ENCODE measurements at places on chromosomes 16 and 17.

GRCh38 chr17:15981208-15981607 is 18.3 kb downstream of the ZSWIM7 start:
- no peak for DNase-seq

- DNase-seq = no peak
These were observed 2.1 kb upstream of the PYCR1 start for GRCh38 chr17:81939218-81939617.

DNA sequence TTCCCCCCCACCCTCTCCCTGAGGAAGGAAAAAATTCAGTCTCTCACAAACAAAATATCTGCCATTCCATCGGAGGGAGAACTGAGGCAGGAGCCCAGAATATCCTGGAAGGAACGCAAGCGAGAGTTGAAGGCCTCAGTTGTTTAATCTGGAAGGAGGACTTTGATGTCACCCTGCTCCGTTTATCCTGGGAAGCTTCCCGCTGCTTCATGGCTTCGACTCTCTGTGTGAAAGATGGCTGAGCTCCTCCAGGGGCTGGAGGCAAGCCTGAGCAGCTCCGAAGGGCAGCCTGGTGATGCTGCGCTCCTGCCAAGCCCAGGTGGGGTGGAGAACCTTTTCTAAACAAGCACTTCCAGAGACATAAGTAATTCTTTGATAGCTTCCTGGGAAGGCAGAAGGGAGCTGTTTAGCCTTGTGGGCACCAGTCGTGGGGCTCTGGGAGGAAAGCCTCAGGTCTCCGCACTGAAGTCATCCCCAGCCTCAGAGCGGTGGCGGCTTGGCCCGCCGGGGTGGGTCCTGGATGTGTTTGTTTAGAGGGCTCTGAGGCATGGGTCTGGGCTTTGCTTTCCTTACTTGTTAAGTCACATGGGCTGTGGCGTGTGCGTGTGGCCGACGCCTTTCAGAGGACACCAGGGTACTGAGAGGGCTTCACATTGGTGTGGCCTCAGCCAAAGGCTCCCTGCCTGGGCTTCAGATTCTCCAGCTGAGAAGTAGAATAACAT is 7.9 kb downstream of the NKD1 start:
- no peak for DNase-seq

- peak; percentile 14 for DNase-seq
These were observed 850 bp downstream of the GINS3 start for GRCh38 chr16:58393138-58393504.

DNA sequence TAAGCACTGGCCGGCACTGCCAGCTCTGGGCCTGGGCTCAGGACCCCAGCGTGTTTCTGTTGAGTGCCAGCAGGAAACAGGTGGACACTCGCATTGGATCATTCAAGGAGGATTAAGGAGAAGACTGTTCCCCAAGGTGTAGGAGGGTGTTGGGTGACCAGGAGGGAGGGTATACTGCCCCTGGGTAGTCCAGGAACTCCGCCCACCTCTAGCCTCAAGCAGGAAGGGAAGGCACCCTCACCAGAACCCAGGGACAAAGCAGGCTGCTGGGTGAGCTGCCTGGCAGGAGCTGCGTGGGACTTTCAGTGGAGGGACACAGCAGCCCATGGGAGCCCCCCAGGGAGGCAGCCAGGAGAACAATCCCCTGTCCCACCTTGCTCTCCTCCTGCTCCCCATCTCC is 7.7 kb upstream of the RAB37 start:
- no peak for DNase-seq

GRCh38 chr16:71746442-71747046 is 22.0 kb upstream of the PHLPP2 start:
- peak; percentile 80 for DNase-seq

GRCh38 chr16:30112197-30113030 is 923 bp downstream of the GDPD3 start:
- peak; percentile 74 for DNase-seq

DNA sequence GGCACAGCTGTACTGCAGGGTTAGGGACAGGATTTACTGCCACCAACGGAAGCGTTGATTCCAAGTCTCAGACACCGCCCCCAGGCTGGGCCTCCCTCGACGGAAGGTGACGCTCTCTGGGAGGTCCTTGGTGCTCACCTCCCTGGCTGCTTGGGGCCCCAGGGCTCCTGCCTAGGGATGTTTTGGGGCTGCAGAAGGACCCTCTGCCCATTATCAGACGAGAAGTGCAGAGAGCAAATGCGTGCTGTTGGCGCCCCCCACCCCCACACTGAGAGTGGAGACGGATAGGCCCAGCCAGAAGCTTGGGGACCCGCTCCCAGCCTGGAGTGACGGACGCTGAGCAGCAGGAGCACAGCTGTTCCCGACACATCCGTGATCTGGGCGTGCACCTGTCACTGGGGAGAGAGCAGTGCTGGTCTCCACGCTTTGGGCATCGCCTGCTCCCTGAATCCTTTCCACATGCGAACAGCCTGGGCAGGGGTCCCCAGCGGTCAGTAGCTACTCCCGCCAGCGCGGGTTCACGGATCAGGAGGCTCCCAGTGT is 5.1 kb upstream of the SOX8 start:
- no peak for DNase-seq

GRCh38 chr16:31355431-31356100 is 590 bp downstream of the ITGAX start:
- no peak for DNase-seq

DNA sequence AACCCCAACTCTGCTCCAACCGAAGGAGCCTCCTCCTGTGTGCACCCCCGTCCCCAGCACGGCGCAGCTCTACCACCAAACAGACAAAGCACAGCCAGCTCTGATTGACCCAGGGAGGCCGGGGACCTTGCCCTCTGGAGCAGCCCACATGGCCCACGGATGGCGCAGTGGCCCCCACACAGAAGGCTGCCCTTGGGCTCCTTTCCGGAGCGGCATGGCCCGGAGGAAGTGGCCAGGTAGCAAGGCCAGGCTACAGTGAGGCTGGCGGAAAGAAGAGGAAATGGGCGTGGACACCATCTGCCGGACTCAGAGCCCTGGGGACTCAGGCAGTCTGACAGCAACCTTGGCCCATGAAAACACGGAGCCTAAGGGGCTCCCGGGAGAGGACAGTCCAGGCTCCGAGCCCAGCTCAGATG is 19.9 kb upstream of the ZC3H18 start:
- DNase-seq = no peak

- DNase-seq = peak; percentile 23
These were observed 75.4 kb downstream of the ARHGAP17 start for GRCh38 chr16:24939738-24940137.

DNA sequence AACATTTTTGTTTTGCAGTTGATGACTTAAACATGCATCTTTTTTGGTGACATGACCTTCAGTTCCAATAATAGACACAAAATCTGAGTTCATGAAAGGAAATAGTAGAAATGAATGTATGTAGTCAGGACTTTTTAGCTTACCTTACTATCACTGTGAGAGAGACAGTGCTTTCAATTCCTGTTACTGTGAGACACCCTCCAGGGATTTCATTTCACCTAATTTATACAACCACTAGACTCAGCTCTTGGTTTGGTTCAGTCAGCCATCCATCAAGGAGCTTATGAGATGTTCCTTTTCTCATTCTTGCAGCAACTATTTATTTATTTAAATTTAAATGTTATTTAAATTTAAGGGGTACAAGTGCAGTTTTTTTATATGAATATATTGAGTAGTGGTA is 77.9 kb downstream of the MAP2K4 start:
- no peak for DNase-seq

DNA sequence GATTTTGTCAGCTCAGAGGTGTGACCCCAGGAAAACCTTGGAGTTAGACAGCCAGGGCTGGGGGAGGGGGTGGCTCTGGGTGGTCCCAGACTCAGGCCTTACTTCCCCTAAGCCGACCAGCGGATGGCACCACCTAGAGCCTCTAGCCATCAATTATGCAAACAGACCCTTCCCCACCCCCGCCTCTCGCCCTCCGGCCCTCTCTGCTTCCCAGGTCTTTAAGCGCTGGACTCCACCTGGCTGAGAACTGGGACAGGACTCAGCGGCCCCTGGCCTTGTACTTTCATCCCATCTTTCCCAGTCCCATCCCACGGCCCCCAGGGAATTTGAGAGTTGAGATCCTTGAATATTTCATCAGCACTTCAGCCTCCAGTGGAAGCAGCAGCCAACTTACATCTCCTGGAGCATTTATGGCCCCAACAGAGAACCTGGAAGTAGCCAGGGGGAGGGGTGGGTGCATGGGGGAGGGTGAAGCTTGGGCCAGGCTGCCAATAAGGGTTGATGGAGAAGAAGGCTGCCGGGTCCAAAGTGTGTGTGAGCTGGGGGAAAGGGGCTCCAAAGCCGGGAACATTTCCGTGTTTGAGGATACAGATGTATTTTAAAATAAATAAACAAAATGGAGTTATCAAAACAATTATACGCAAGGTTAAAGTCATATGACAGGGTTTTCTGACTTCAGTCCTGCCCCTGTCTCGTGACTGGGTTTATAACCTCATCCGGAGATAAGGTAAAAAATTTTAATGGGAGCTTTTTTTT is 7.5 kb upstream of the JUP start:
- DNase-seq = peak; percentile 62

DNA sequence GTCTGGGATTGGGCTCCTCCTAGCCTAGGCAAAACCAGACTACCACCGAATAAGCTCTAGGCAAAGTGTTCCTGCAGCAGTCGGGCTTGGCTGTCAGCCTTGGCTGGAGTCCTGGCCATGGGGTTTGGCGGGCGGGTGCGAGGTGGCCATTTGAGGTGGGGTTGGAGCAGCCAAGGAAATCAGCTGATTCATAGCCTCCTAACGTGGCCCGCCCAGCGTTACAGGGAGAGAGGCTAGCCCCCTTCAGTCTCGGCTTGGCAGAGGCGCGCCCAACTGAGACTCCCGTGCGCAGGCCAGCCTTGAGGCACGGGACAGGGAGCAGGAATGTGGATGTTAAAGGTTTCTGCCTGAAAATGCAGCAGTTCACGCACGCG is 1.9 kb downstream of the PMP22 start:
- DNase-seq = peak; percentile 80

GRCh38 chr17:76088041-76088867 is 9.3 kb downstream of the ZACN start:
- DNase-seq = no peak

DNA sequence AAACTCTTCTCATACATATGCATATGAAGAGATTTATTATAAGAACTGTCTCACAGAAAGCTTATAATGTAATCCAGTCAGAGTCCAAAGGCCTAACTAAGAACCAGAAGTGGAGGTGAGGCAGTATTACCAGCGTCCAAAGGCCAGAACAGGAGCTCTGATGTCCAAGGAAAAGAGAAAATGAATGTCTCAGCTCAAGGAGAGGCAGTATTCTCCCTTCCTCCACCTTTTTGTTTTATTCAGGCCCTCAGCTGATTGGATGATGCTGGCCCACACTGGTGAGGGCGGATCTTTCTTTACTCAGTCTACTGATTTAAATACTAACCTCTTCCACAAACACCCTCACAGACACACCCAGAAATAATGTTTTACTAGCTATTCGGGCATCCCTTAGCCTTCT is 43.4 kb downstream of the FBXL20 start:
- no peak for DNase-seq

DNA sequence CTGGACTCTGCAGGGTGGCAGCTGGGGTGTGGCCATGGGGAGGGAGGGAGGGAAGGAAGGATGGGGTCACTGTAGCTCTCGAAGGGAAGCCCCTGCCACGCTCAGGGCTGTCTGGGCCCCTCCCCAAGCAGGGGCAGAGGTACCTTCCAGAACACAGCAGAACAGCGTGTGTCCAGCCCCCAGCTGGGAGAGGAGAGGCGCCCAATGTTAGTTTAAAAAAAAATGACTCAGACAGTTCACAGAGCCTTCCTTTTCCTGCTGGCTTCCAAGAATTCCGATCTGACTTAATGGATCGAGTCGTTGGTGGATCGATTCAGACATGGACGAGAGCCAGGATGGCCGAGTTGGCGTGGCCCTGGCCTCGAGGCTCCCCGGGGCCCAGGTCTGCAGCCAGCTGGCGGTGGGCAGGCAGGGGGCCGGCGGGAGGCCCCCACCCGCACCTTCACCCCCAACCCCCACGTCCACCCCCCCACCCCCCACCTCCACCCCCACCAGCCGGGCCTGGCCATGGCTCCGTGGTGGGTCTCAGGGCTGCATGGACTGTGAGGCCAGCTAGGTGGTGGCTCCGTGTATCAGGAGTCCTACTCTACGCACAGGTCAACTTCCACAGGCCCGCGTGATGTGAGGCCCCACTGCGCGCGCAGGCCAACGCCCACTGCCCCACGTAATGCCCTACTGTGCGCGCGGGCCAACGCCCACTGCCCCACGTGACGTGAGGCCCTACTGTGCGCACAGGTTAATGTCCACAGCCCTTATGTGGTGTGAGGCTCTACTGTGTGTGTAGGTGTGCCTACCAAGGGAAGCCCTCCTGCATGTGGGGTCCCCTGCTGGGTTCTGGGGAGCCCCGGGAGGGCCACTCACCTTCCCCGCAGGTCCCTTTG is 21.8 kb downstream of the CACNA1H start:
- DNase-seq = peak; percentile 49

DNA sequence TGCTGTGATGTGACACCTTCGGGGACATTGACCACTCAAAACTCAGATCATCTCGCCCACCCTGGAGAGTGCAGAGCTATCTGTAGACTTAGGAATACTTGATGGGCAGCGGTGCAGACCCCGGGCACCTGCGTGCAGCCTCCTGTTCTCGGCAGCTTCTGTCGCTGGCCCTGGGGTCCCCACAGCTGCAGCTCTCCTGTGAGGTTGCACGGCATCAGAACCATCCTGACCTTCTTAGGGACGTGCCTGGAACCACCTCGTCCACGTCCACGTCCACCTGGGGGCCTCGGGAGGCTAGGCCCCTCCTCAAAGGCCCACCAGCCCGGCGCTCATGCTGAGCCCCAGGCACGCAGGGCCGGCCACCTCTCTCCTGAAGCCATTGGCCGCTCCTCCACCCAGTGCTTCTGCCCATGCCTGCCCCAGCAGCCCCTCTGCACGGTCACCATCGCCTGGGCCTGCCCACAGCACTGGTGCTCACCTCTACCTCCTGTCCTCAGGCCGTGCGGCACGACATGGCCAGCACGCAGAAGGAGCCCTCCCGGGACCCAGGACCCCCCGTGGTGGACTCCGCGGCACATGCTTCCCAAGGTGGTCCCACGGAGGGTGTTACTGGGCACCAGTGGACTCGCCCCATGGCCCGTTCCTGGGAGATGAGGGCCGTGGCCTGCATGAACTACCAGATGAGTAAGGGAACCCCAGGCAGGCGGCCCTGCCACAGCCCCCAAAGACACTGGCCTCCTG is 2.3 kb upstream of the WFIKKN1 start:
- DNase-seq = no peak

GRCh38 chr16:14309906-14310305 is 238.8 kb downstream of the MRTFB start:
- peak; percentile 37 for DNase-seq

GRCh38 chr17:62307196-62307595 is 73.2 kb upstream of the EFCAB3 start:
- no peak for DNase-seq

Measured in choroid plexus epithelial cell (primary cell).